ENCODE measurements at places on chromosomes 1 and 21.

- DNase-seq: no peak
These were observed 259.7 kb upstream of the VAMP3 start for GRCh38 chr1:7511381-7511780.

- no peak for DNase-seq
These were observed 38.2 kb downstream of the BCL9 start for GRCh38 chr1:147579532-147579931.

DNA sequence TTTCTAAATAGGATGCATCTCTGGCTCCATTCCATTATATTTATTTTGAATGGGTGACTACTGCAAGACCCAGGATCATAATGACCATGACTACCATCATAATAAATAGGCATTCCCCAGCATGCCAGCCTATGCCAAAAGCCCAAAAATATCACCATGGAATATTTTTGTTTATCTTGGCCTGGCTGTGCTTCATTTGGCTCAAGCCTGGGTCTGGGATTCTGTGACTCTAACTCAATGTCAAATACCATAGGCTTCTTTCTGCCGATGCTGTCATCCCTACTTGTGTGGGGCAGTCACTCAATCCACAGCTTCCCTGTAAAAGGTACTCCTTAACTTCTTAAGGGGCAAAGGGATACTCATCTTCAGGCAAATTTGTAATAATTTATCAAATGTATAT is 66.6 kb downstream of the DIRAS3 start:
- no peak for DNase-seq

- no peak for DNase-seq
These were observed 191.7 kb downstream of the GPR52 start for GRCh38 chr1:174639461-174639860.

DNA sequence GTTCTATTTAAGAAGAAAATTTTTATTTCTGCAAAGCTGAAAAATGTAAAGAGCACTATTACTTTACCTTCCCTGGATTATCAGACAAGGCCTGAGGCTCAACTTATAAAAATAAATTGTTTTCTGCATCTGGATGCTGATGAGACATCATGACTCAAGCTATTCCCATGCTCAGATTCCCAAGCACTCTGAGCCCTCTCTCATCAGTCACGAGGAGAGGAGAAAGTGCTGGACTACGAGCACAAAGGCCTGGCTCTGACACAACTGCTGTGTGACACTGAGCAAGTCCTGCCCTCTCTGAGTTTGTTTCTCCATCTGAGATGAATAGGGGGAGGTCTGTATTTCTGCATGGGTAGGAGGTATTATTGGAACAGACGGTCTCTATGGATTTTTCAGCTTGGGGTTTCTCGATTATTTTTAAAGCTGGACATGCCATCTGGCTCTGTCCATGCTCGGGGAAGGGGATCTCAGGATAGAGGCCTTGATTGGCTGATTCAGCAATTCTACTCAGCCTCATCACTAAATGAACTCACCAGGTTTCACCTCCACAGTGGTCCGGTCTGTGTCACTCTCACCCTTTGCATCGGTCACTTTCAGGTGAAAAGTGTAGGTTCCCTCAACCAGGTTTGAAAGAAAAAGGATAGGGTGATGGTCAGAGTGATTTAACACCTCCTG is 107.7 kb downstream of the KIAA0319L start:
- peak; percentile 91 for DNase-seq

DNA sequence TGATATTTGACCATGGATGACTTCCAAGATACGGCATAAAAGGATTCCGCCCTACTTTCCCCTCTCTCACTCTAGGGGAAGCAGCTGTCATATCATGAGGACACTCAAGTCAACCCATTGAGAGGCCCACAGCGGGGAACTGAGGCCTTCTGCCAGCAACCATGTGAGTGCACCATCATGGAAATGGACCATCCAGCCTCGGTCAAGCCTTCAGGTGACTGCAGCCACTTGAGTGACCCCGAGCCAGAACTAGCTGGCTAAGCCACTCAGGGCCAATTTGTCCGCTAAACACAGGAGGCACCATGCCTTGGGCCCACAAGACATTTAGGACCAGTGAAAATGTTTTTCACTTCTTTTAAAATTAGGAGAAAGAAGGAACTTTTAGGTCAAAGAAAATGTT is 11.1 kb upstream of the GJB5 start:
- no peak for DNase-seq

DNA sequence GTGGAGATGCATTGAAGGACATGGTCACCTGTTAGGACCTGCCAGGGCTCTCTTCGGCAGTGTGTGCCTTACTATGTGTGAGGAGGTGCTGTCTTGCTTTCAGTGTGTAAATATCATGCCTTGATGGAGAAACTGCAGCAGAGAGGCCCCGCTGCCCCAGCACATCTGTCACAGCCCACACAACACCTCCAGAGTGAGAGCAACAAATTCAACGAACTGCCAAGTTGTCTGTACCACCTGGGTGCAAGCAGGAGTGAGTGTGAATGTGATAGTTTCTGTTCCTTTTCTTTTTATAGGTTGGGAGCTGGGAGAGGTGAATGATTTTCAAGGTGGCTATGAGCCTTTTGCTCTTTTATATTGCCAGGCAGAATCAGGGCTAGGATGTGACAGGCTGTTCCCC is 114.6 kb upstream of the KIAA0040 start:
- DNase-seq: no peak

DNA sequence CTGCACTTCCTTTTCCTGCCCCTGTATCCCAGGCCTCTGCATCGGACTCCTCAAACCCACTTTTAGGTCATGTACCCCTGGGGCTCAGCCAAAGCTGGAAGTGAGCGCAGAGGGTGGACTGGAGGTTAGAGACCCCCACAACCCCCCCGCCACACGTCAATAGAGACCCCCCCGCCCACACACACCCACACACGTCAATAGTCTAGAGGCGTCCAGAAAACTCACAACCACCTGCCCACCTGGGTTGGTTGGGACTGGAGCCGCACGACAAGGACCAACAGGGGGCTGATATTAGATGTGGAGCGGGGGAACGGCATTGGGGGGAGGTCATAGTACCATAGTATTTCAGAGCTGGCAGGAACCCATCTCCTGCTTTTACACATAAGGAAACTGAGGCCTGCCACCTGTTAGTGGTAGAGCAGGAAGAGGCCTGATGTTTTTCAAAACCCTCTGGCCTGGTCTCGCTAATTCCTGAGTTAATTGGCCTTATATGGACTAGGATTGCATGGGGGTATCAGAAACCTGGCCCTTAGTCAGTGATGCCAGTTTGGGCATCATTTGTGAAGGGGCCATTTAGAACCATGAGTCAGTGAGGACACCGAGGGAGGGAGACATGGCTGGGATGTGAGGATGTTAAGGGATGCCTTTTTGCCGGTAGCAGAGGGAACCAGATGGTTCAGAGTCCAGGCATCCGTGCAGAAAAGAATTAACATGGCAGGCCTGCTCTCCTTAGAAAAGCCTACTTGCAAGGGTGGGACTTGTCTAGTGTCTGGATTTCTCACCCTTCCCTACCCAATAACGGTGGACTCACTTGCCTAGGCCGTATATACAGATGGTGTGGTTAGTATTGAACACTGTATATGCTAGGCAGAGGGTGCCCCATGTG is 1.1 kb downstream of the NENF start:
- no peak for DNase-seq
